ENCODE measurements at places on chromosomes 7 and 10.

- no peak for DNase-seq
Measured at GRCh38 chr10:21508706-21509331, 16.7 kb downstream of the SKIDA1 start.

DNA sequence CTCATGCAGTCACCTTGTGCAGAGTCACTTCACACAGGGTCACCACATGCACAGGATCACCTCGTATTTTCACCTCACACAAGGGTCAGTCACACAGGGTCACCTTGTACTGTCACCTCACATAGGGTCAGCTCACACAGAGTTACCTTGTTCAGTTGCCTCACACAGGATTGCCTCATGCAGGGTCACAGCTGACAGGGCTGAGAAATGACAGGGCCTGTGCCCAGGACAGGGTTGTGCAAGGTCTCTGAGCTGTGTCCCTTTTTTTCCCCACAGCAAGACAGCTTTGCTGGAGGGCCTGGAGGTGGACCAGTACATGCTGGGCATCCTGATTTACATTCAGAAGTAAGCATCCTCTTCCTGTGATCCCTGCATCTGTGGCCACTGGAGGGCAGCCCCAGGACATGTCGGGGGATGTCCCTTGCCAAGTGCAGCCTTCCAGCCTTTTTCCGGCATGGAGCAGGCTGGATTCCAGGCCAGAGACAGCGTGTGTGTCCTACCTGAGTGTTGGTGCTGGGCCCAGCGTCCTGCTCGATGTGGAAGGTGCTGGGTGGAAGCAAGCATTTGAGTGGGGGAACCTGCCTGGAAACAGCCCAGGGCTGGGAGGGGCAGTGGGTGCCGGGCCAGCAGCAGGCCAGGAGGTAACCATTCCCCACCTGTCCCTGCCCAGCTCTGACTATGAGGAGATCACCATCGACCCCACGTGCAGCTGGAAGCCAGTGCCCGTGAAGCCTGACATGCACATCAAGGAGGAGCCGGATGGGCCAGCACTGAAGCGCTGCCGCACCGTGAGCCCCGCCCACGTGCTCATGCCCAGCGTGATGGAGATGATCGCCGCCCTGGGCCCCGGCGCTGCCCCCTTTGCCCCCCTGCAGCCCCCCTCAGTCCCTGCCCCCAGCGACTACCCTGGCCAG, 16.3 kb downstream of the ZMIZ2 start:
- DNase-seq, result peak; percentile 43

DNA sequence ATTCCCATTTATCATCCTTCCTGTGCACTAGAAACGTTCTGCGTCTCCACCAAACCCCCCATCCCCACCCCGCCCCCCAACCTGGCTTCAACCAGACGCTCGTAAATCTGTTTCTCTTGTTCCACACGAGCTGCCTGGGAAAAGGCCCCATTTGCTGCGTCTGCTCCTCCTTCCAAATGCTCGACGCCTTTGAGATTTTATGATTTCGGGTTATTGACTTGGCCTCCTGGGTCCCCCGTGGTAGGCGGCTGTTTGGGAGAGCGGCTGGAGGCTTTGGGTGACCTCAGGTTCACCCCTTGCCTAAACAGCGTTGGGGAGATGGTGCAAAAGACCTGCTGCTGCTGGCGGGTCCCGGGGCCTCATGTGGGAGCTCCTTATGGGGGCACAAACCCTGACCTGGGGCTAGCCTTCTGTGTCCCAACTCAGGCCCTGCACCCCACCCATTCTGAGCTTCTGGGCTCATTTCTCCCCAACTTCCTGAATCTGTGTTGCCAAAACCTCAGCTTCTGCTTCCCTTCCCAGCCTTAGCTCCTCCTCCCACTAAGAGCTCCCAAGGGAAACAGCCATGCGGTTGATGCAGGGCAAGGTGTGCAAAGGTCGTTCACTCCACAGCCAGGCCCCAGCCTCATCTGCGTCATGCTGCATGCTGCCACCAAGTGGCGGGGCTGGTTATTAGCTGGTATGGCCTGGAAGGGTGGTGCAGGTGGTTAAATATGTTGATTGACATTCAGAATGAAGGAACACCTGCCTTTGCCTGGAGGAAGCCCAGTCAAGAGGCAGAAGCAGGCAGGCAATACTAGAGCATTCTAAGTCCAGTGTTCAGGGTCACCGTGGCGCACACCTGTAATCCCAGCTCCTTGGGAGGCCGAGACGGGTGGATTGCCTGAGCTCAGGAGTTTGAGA, 49.1 kb upstream of the ELN start:
- no peak for DNase-seq

DNA sequence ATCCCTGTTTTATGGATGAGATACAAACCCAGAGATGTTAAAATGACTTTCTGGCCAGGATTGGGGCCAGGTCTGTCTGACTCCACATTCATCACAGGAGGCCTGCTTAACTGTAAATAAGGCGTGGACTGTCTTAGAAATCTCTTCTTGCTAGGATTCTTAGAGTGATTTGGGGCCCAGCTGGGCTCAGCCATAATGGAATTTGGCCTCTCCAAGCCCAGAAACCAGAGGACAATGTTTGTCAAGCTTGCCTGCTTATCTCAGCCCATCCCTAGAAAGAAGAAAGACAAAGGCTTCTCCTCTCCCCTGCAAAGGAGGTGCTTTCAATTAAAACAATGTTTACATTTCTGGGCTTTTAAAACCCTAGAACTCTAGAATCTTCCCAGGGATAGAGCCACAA, 2.9 kb downstream of the HABP2 start:
- DNase-seq, result no peak

DNA sequence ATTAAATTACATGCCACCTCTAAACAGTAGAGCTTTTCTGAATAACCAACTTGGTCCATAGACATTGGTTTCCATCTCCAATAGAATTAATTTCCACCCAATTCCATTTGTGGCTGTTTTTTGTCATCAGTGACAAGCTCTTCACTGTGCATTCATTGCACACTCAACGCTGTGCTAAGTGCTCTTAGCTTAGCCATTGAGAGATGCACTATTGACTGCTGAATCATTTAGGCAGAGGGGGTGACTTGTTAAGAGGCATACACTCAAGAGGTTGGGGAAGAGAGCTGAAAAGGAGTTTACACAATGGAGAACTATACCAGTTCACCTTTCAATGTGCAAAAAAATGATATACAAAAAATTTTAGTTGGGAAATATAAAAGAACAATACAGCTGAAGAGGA, 31.9 kb upstream of the CBLL1 start:
- no peak for DNase-seq

GRCh38 chr7:76020031-76020714, 25.8 kb upstream of the TMEM120A start:
- DNase-seq, result peak; percentile 66

- no peak for DNase-seq
Measured at GRCh38 chr10:91562839-91563581, 69.9 kb downstream of the PPP1R3C start.

- DNase-seq, result no peak
Measured at GRCh38 chr7:131161103-131161502, 166.6 kb upstream of the MKLN1 start.

DNA sequence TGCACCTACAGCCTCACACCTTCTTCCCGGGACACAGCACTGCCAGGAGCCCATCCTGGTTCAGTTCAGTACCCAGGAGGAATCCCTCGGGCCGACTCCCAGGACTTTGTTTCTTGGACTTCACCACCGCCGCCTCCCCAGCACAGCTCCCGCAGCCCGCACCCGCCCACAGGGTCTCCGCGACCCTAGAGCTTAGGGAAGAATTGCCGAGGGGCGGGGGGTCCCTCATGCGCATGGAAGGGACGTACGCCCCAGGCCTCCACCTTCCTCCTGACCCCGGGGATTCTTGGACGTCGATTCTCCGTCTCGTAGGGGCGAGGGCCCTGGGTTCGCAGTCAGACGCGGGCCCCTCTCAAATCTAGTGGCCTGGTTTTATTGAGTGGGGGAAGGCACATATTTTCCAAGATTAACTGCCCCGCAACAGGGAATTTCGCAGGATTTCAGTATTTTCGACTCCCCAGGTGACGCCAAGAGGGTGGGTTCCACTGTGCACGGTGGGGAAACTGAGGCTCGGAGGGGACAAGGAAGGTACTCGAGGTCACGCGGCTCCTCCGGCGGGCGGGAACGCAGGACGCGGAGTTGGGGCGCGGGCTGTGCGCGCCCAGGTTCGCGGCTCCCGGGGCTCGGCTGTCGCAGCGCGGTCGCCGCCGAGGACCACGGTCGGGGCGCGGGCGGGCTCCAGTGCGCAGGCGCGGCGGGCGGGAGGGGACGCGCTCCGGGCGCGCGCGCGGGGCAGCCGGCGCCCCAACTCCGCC, at the start of gene ADCY1:
TSS of gene ADCY1 (plus strand) at position 708 of the 755 bp plus-strand sequence. CDS start 176 bp downstream, outside the sequence.
- DNase-seq, result peak; percentile 85

DNA sequence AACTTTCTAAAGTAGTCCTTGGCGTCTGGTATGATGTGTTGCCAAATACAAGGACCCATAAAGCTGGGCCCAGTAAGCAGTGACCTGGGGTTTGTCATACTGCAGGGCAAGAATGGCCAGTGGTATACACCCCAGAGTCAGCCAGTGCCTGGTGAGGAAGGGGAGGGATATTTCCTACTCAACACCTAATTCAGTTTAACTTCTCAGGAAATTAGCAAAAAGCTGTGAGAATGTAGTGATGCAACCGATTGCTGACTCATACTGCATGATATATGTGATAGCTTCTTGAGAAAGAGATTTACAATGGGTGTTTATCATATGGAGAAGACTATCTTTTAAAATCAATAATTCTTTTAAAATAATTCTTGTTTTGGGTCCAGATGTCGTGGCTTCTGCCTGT, 889.3 kb upstream of the CELF2 start:
- DNase-seq, result no peak

GRCh38 chr10:66877361-66877760, 48.5 kb upstream of the LRRTM3 start:
- no peak for DNase-seq

DNA sequence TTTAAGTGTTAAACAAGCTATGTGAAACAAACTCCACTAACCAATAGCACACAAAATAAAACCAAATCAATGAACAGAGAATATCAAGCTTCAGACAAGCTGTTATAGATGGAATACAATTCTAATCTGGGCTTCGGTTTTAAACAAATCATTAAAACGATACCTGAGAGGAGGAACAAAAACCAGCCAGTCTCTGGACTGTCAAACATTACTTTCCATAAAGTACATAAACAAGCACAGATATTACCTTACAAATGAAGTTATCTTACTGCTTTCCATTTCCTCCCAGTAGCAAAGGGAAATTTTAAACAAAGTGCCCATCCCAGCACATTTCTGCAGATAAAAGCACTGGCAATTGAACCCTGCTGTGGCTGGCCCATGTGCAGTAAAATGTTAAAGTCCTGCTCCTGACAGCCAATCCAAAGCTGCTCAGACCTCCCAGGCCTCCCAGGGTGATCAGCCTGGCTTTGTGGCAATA, 128.0 kb downstream of the NRCAM start:
- DNase-seq, result no peak

DNA sequence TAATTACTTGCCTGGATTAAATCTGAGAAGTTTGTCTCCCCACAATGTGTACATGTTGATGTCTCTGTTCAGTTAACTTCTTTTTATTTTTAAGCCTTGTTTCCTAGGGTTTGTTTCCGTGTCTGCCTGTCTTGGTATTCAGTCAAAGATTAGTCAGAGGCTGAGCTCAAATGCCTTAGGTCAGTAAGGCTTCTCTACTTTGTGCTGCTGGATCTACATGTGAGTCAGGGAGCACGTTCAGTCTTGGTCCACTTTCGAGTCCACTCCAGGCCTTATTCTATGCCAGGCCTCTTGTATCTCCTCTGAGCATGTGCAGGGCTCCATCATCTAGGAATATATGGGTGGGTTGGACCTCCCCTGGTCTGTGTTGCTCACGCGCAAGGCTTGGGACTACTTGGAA, 93.3 kb upstream of the FZD8 start:
- DNase-seq, result no peak

- DNase-seq, result peak; percentile 33
Measured at GRCh38 chr10:6108631-6109443, 20.0 kb downstream of the RBM17 start.

DNA sequence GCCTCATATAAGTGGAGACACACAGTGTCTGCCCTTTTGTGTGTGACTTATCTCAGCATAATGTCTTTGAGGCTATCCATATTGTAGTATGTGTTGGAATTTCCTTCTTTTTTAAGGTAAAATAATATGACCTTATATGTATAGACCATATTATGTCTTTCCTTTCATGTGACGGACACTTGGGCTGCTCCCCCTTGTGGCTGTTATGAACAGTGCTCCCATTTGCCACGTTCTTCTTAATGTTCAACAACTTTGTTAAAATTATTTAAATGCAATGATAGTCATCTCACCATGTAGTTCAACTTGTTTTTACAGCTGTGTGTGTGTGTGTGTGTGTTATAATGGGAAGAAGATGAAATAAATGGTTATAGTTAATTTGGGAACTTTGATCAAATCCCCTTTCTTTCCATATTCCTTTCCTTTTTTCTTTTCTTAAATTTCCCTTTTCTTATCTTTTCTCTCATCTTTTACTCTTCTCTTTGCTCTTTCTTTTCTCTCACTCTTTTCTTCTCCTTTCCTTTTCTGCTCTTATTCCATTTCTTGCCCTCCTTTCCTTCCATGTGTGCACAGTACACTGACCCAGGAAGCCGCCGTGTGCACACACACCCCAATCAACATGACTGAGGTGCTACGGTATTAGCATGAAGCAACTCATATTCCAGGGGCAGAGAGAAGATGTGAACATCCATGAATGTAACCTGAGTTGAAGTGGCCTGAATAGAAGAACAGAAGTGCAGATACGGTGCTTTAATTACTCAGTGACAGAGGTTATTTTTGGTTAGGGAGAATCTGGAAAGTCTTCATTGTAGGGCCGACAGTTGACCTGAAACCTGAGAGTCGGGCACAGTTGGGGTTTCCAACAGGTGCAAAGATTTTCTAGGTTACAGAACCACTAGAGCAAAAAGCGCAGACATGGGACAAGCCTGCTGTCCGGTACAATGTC, 596.6 kb downstream of the SDK1 start:
- DNase-seq, result no peak

DNA sequence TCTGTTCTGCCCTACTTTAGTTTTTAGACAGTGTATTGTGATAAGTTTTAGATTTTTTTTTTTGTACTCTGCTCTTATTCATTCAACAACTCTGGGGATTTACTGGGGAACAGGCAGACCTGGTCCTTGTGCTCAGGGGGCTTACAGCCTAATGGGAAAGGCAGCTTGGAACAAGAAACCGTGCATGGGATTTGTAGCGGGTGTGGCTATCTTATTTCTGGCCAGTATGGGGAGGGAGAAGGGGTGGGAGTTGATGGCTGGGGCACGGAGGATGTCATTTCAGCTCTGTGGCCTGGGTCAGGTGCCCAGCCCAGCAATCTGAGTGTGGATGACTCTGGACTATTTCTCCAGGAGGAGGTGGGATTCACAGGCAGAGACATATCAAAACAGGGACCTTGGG, 47.0 kb downstream of the GRK5 start:
- DNase-seq, result no peak

- no peak for DNase-seq
Measured at GRCh38 chr10:70595566-70596016, 7.0 kb downstream of the PRF1 start.

GRCh38 chr10:60238759-60239100, 150.9 kb downstream of the ANK3 start:
- no peak for DNase-seq
